ENCODE measurements at places on chromosomes 13 and 19.

DNA sequence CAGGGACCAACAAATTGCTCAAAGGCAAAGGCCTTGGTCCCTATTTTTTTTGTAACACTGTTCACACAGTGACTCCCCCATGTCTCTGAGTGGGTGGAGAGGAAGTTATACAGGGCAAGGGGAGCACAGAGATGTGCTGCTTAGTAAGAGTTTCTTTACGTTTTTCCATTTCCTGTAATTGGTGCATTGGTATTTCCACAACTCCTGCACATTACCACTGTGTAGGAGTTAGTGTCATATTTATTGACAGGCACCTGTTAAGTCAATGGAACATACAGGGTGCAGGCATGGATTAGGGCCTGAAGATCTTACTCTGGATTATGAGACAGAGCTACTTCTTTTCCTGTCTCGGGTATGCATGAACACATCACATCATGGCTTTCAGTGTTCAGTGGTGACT lies 45.2 kb downstream of the SOX21 start:
- peak; percentile 18 for DNase-seq

DNA sequence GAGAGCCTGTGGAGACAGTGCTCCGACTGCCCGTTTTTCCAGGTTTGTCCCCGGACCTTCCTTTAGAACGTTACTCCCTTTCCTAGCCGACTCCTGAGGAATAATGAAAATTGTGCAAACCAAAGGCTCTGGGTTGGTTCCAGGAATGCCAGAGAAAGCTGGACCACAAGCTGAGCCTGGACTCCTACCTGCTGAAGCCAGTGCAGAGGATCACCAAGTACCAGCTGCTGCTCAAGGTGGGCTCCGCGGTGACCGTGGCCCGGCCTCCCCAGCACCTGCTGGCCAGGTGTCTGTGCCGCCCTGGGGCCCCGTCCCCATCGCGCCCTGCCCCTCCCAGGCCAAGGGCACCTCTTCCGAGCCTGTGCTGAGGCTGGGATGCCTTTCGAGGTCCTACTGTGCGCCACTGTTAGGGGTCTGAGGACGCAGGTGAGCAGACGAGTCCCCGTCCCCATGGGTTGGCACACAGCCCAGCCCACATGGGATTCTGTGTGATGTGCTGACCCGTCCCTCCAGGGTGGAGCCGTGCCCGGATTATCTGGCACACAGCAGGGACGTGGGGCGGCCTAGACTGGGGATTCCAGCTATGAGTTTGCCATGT lies 20.5 kb upstream of the F7 start:
- no peak for DNase-seq

GRCh38 chr19:12938779-12939601 lies 581 bp downstream of the CALR start:
- DNase-seq = peak; percentile 29

DNA sequence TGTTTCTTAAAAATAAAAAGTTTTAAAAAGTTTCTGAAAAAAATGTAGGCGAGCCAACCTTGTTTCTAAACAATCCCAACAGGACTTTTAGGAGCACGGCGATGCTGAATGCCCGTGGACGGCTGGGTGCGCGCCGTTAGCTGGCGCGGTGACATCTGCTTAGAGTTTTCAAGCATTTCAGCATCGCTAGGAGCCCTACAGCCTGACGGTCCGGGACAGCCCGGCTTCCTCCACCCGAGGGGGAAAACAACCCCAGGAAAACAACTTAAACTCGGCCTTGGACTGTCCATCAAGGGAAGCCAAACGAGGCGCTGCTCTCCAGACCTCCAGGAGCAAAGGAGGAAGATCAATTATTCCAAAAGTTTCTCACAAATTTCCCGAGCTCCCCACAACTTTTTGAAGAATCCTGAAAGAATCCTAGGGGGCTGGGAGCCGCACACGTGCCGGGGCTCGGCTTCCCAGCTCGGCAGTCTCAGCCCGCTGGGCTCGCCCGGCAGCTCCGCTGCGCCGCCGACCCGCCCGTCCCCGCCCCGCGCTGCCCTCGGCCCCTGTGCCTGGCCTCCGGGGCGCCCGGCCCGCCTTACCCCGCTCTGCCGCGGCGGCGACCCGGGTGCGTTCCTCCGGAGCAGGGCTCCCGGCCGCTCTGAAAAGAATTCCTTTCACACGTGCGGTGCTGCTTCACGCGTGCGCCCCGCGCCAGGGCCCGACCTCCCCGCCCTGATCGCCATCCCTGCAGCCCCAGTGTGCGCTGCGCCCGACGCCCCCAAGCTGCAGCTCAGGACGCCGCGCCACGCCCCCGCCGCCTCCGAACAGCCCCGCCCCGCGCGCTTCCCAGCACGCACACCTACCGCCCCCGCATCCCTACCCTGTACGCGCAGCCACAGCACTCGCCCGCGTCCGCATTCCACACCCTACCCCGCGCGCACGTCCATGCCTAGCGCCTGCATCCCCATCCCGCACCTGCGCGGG lies at the start of gene GJA3:
GJA3 (minus strand) TSS at position 747 of the 969 bp plus-strand sequence. CDS start 17,764 bp downstream, outside the sequence.
- peak; percentile 45 for DNase-seq

DNA sequence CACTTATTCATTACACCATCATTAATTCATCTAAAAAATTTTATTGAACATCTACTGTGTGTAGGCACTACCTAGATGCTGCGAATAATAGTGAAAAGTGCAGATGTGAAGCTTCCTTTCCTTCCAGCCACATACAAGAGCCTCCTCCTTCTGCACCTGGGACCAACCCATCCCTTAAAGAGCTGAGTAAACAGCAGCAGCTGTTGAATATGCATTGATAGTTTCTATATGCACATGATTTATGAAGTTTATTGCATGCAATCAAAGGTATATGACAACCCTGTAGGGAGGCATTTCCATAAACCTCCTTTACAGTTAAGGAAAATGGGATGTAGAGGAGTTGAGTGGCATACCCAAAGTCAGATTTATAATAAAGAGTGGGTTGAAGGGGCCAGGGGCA lies 110.3 kb upstream of the IPO5 start:
- DNase-seq = no peak

DNA sequence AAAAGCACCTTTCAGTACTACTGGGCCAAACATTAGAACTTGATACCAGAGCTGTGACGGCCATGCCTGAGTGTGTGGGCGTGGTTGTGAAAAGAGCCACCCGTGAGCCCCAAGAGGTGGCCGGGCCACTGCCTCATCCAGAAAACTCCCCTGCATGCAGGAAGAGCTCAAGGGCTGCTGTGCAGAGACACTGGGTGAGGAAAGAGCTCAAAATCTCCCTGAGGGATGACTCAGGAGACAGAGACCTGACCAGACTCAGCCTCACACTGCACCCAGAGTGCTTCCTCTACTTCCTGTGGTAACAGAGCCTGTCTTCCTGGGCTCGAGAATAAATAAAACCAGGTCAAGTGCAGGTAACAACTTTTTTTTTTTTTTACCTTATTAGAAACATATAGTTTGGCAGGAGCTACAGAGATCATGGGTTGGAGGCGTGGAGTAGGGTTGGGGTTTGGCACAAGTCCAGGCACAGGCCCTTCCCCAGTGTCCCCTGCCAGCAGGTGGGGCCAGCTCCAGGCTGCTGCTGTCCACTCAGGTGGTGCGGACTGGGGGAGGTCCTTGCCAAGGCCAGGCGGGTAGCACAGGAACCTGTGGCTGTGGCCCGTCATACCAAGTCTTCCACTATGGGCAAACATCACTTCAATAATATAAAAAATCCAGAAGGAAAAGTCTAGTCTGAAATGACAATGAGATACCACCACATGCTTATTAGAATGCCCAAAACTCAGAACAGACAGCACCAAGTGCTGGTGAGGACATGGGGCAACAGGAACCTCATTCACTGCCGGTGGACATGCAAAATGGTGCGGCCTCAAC lies 25.5 kb downstream of the ELL start:
- DNase-seq = peak; percentile 33

DNA sequence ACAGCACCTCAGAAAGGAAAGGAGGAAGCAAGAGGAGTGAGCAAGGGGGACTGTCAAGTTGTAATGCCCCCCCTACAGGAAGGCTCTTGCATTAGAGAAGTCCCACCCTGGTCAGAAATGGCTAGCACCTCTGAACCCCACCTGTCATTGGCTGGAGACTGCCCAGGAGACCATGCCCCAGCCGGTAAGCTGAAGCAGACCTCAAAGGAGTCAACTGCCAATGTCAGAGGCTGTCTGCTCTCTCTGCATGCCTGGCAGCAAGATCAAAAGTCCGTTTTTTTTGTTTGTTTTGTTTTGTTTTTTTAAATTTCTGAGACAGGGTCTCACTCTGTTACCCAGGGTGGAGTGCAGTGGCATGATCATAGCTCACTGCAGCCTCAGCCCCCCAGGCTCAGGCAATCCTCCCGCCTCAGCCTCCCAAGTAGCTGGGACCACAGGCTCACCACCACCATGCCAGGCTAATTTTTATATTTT lies 8.1 kb upstream of the BCL3 start:
- DNase-seq = no peak

DNA sequence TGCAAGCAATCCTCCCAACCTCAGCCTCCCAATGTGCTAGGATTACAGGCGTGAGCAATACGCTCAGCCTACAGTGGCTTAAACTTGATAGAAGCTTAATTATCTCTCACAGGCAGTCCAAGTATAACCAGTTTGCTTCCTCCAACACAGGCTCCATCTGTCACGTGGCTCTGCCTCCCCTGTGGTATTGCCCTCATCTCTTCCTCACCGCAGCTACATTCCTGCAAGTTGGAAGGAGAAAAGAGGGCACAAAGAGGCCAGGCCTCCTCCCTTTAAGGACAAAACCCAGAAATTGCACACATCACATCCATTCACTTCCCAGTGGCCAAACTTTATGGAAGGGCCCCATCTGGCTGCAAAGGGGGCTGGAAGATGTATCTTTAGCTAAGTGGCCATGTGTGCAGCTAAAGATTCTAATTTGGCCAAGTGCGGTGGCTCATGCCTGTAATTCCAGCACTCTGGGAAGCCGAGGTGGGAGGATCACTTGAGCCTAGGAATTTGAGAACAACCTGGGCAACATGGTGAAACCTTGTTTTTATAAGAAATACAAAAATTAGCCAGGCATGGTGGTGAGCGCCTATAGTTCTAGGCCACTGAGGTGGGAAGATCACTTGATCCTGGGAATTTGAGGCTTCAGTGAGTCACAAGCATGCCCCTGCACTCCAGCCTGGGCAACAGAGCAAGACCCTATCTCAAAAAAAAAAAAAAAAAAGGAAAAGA lies 3.1 kb upstream of the SDHAF1 start:
- DNase-seq = no peak

GRCh38 chr19:1057176-1057855 lies 9.7 kb upstream of the ARHGAP45 start:
- DNase-seq = no peak

DNA sequence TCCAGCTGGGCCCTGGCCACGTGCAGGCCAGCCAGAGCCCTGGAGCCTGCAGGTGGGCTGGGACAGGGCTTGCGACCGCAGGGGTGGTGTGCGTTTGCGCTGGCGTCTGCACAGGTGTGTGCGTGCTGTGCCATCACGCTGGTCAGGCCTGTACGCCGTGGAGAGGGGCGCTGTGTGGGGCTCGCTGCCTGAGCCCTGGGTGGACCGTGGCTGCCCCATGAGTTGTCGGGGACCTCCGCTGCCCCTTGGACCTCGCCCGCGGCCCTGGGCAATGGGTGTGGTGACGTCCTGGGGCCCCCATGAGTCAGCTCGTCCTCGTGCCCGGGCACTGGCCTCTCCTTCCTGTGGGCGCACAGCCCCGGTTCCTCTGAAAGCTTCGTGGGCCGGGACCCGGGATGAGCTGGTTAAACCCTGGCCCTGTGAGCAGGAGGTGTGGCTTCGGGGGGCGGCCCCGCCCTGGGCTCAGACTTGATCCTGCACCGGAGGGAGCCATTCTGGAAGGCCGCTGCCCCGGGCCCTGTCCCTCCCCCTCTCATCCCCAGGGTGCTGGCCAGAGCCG lies 6.8 kb downstream of the CSNK1G2 start:
- DNase-seq = no peak

DNA sequence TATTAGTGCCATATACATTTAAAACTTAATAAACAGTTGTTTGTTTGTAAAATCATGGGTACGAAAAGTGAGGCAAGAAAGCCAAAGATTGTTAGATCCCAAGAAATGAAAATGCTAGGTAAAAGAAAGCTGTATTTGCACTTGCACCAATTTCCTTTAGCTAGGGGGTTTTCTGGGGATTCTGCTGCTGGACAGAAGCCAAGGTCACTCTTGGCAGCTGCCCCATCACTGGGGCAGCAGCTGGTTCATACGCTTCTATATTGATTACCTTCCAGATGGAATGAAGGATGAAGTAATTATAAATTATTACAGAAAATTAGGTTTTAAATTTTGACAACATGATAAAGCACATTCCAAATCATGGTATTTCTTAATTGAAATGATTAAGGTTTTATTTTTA lies 127.4 kb downstream of the SLITRK5 start:
- DNase-seq = no peak

DNA sequence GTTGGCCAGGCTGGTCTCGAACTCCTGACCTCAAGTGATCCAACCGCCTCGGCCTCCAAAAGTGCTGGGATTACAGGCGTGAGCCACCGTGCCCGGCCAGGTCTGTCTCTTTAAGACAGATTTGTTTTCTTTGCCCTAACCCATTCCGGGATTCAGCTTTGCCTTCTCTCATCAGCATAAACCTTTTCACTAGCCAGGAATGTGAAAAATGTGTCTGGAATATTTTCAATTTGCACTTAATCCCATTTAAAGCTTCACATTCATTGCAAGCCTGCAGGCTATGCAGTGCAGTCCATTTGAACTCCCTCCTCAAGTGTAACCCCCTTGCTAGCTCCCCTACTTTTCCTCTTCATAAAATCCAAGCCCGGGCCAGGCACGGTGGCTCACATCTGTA lies 880 bp upstream of the TMEM160 start:
- DNase-seq = no peak

GRCh38 chr13:80029170-80029569 lies 311.8 kb downstream of the SPRY2 start:
- no peak for DNase-seq

DNA sequence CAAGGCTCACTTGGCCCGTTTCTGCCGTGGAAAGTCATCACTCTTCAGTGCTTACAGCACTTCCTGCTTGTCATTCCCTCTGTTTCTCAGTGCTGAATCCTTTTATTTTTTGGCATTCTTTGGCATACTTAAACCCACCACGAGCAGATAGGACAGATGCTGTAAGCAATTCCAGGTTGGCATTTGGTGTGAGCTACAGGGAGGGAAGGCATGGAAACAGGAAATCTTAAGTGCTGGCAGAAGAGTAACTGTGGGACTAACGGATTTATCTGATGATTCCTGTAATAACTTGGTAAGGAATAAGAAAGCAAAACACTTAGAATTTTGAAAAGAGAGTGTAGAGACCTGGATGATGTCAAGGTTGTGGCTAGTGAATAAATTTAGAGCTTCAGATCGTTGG lies 273.4 kb downstream of the GPC6 start:
- DNase-seq = no peak

- no peak for DNase-seq
Measured at GRCh38 chr13:23741879-23742510, 147.2 kb downstream of the MIPEP start.
